ENCODE measurements at places on chromosomes 16 and 17.

GRCh38 chr17:61551255-61551742 lies 39.7 kb downstream of the NACA2 start:
- DNase-seq, result peak; percentile 60

DNA sequence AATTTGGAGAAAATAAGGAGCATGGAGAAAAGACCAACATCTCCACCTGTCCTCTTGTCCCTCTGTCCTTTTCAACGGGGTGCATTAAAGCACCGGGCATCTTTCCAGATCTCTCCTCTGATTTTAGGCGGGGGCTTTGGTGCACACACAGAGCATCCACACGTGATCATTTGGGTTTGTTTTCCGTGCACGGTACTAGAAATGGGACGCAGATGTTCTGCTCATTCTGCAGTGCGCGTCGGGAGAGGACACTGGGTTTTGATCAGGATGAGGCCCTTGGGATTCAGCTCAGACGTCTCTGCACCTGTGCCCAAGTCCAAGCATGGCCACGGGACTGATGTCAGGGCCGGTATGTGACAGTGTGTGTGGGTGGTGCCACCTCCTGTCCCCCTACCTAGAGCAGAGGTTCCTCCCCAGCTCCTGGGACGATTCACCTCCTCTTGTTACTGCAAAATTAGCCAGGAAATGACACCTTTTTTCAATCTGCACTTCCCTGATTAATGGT lies 31.9 kb downstream of the PDIA2 start:
- no peak for DNase-seq

DNA sequence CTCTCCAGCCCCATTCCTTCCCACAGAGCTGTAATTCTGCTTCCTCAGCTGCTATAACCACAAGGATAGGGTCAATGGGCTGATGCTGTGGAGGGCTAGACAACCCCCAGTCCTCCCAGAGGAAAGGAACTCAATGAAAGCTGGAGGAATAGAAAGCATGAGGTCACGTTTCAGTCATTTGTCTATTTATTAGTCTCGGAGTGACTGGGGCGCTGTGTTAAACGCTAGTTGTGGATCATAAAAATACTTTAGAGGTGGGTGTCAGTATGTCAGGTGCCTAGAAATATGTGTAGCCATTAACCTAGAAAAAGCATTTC lies 787 bp upstream of the CCL3L1 start:
- no peak for DNase-seq

- peak; percentile 34 for DNase-seq
Observed at GRCh38 chr17:75970011-75970523, 8.9 kb downstream of the ACOX1 start.

DNA sequence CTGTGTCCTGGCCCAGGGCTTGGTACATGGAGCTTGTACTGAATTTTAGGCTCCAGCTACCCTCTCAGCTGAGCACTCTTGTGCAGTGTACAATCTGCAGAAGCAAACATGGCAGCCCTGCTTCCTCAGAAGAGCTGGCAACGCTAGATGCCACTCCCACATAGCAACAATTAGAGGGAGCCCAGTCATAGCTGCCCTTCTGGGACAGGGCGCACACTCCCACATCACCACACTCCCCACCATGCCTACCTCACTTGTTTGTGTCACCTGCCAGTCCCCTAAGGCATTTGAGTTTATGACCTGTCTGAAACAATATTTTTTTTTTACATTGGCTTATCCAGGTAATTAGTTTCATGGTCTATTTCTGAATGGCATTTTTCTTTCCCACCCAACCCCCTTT lies 72.3 kb downstream of the C17orf67 start:
- DNase-seq, result no peak

GRCh38 chr17:76515274-76515949 lies 14.2 kb upstream of the RHBDF2 start:
- DNase-seq, result peak; percentile 91

DNA sequence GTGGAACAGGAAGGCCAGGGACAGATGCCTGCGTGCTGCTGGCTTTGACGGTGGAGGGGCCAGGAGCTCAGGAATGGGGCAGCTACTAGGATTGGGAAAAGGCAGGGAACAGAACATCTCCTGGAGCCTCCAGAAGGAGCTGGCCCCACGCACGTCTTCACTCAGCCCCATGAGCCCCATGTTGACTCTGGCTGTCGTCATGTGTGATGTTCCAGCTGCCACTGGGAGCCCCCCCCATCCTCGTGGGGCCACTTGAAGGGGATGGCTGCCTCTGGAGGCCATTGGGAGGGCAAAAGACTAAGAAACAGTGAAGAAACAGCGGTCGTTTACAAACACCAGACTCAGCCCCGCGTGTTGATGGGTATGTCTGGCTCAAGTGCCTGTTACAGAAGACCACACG lies 18.5 kb upstream of the APRT start:
- no peak for DNase-seq

DNA sequence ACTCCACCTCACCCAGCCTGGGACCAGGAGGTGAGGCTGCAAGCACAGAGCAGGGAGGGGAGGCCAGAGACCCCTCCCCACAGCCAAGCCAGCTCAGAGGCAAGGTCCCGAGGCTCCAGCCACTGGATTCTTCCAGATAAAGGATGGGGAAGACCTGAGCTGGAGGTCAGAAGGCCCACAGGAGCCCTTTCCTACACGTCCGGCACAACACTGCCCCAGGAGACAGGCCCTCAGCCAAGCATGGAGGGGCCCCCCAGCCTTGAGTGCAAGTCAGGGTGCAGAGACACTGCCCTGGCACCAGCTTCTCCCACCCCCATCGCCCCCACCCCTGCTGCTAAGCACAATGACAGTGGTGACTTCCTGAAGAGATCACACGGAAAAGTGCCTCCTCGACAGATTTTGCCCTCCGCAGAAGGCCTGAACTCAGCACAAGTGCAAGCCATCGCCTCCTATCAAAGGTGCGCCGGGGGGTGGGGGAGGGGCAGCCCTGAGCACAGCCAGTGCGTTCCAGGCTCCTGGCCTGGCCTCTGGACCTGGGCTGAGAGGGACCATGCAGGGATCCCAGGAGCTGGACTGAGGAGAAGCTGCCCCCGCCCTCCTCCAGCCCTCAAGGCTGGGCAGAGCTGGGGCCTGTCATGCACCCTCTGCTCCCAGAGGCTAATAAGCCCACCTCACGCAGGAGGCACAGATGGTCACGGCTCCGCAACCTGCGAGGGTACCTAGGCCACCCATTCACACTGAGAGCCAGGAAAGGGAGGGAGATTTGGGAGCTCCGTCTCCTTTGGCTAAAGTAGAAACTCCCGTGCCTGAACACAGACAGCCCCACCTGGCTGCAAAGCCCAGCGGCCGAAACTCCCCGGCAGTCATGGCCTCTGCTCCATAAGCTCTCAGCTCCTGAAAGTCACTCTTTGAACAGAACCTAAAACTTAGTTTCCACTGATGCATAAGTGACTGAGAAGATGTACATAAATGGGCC lies 2.7 kb downstream of the MAFG start:
- no peak for DNase-seq

- no peak for DNase-seq
Observed at GRCh38 chr17:69358688-69359596, 32.0 kb upstream of the ABCA5 start.

DNA sequence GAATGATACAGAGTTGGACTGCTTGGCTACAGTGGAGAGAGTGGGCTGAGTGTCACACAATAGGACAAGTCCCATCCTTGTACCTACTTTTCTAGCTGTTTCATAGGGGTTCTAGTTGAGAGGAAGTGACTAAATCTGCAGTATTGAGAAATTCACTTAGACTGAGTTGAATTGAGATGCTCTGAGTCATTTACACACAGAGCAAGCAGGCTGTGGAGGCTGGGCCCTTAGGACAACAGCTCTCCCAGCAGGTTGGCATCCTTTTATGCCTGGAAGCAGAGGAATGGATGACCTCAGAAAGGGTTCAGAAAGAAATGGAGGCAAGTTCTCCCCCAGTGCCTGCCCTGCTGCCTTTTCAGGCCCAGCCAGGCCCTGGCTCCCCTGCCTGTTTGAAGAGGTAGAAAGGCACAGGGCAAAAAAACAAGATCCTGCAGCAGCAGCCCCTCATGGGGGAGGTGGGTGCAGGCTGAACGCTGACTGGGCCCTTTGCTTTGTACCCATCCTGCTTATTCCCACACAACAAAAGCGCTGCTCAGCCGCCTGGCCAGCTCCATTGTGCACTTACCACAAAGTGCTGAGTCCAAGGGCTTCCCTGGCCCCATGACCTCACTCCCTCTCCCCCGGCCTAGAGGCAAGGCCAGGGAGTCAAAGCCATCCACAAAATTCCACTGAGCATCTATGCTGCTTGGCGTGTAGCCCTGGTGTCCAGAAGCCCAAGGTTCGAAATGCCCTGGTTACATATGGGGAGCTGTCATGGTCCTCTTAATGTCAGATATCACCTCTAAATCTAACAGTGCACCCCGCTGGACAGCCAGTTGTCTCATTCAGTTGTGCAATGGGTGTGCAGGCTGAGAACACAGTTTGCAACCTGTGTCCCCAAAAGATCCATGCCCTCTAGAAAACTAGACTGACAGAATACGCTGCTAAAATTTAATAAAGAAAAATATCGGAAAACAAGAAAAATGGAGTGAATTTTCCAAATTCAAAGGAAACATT lies 5.4 kb upstream of the CRYBA1 start:
- DNase-seq, result peak; percentile 98

DNA sequence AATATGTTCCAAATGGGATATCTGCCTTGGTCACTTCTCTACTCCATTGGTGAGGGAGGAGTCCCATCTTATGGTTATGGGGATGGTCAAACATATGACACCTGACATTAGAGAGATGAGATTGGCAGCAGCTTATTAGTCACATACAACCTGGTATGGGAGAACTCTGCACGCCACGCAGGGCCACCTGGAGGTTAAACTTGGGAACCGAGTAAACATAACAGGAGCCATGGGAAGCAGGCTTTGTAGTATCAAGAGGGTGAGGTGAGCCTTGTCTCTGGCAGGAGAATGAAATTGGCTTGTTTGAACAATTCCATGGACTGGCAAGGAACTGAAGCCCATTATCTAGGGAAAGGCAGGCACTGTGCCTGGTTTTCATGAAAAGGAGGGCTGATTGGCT lies 238.7 kb upstream of the ELAC2 start:
- DNase-seq, result no peak

GRCh38 chr17:40699853-40700252 lies 3.7 kb downstream of the KRT24 start:
- no peak for DNase-seq

- no peak for DNase-seq
Observed at GRCh38 chr17:70426752-70427151, 257.4 kb downstream of the KCNJ2 start.

GRCh38 chr17:81564778-81565177 lies 12.6 kb upstream of the FAAP100 start:
- DNase-seq, result no peak

GRCh38 chr16:57151369-57151768 lies 34.5 kb downstream of the PSME3IP1 start:
- no peak for DNase-seq

GRCh38 chr17:80064696-80065095 lies 28.3 kb downstream of the CCDC40 start:
- DNase-seq, result no peak

DNA sequence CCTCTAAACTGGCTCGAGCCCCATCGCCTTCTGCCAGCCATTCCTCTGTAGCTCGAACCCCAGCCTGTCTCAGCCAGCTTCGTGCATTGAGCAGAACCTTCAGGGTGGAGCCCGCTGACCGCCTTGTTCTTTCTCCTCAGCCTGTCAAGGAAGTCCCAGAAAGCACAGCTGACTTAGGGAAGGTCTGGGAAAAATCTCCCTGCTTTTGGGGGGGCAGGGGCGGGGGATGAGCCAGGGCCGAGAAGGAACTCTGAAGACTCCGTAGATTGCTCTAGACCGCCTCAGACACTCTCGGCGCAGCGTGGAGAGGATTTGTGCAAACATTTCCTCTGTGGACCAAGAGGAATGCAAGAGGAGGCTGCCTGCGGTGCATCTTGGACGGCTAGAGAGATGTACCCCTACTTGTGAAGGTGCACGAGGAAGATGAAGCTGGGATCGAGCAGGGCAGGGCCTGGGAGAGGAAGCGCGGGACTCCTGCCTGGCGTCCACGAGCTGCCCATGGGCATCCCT lies at the start of gene GLP2R:
TSS of gene GLP2R (plus strand) at position 284 of the 510 bp plus-strand sequence. CDS start at position 424, 140 bp downstream.
- DNase-seq, result no peak

DNA sequence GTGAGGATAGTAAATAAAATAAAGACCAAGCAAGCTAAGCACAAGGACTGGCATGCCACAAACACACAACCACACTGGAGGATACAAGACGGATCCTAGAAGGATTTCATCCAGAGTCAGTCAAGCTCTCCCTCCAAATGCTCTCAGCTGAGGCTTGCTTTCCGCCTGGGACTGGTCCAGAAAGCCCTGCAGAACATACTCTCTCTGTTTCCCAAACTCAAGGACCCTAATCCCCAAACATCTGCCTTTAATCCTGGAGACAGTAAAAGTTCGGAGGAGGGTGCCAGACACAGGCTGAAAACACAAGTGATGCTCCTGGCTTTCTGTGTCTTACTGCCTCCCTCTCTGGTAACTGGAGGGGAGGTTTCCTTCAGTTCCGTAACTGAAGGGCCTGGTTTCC lies 5.3 kb upstream of the HSD11B2 start:
- no peak for DNase-seq

DNA sequence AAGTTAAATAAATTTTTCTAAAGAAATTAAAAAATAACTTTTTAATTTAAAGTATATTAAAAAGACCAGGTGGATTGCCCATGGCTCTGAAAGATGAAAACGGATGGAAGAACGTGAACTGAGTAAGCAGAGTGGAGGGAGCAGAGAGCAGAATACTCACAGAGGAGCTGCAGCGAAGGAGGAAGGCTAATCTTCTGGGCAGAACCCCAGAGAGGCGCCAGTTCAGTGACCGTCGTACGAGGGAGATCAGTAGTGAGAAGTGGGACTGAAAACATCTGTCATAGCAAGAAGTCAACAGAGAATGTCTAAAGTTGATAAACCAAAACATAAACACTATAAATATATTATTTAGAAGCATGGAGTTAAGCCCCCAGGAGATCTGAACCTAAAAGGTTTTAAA lies 34.9 kb downstream of the UBE2G1 start:
- DNase-seq, result no peak

DNA sequence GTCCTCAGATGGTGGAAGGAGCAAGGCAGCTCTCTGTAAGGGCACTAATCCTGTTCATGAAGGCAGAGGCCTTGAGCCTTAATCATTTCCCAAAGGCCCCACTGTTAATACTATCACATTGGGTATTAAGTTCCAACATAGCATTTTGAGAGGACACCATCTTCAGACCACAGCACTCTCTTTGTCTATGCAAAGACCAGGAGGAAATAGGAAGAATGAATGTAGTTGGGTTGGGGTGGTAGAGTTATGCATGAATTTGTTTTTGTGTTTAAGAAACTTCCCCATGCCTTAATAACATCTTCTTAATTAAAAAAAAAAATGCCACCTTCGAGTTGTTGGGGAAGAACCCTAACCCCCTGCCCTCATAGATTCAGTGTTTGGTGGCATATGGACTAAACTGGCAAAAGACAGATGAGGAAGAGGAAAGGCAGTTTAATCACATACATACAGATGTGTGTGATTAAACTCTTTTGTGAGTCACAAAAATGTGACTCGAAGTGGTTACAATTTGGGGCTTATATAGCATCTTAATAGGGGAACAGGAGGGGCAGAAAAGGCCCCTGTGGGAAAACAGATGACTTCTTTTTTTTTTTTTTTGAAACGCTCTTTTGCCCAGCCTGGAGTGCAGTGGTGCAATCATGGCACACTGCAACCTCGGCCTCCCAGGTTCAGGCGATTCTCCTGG lies 35.0 kb upstream of the SLC5A10 start:
- DNase-seq, result peak; percentile 62

GRCh38 chr17:75921596-75921995 lies 16.9 kb upstream of the MRPL38 start:
- no peak for DNase-seq

- peak; percentile 21 for DNase-seq
Observed at GRCh38 chr16:1532081-1532760, 1.2 kb upstream of the TMEM204 start.

GRCh38 chr17:40963838-40964237 lies 2.9 kb downstream of the KRT39 start:
- peak; percentile 28 for DNase-seq

GRCh38 chr16:70612931-70613330 lies 33.4 kb upstream of the IL34 start:
- DNase-seq, result no peak

Measured in EL (cell line).